ENCODE measurements at places on chromosomes 7 and 10. TPM values are rescaled to one million over a fixed set of nuclear protein-coding genes. Genes with fewer than 3 reads are reported as not detected.

Gene GNGT1
- not detected for polyA plus RNA-seq

Gene PRR15
- polyA plus RNA-seq = not detected

Gene MRLN
- polyA plus RNA-seq = 5.6 TPM

Gene GHITM
- 378 TPM for polyA plus RNA-seq

Gene CHST15
- 38.8 TPM for polyA plus RNA-seq

Data from Purkinje cell (primary cell).